ENCODE measurements at places on chromosomes 6 and 20.

GRCh38 chr20:46304852-46305251 lies 3.4 kb downstream of the CDH22 start:
- DNase-seq, result no peak

GRCh38 chr6:168100011-168100802 lies 21.2 kb upstream of the FRMD1 start:
- no peak for DNase-seq

DNA sequence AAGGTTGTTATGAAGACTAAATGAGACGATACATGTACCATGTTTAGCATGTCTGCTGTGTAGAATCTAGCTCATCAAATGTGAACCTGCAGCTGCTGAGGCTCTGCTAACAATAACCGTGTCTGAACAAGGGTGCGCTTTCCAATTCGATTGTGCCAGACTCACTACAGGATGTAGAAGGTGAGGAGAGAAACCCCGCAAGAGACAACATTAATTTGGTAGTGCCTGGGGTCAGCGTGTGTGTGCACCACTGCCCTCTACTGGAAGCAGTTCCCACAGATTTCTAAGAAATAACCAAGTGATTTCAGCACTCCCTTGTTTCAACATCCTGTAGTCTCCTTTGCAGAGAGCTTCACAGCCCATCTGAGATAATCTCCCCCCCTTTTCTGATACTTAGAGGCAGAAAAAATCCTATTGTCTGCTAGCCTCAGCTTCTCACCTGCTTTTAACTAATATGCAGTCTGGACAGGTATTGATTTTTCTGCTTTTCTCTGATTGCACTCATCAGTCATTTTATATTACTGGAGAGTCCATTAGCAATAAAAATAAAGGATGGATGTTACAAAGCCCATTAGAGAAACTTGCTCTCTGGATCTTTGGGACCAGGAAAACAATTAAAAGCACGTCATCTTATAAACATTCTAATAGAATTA lies 96.7 kb upstream of the BACH2 start:
- peak; percentile 48 for DNase-seq

DNA sequence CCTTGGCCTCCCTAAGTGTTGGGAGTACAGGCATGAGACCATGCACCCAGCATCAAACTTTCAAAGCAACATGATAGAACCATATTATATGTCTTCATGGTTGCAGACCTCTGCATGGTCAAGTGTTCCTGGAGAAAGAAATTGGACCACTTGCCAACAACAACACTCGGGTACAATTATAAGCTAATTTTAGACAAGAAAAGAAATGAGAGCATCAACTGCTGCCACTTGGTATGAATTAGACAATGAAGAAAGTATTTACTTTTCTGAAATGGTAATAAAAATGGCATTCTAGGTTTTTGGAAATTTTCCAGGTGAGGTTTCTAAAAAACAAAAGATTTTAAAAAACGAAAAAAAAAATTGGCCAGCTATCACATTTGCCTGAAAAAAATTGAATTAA lies 7.7 kb upstream of the PM20D2 start:
- DNase-seq, result no peak

- no peak for DNase-seq
Observed at GRCh38 chr6:166541366-166541765, 45.1 kb downstream of the RAMACL start.

- DNase-seq, result no peak
Observed at GRCh38 chr6:122753000-122753687, 26.4 kb upstream of the FABP7 start.

GRCh38 chr20:21189761-21190523 lies 64.1 kb downstream of the KIZ start:
- no peak for DNase-seq

DNA sequence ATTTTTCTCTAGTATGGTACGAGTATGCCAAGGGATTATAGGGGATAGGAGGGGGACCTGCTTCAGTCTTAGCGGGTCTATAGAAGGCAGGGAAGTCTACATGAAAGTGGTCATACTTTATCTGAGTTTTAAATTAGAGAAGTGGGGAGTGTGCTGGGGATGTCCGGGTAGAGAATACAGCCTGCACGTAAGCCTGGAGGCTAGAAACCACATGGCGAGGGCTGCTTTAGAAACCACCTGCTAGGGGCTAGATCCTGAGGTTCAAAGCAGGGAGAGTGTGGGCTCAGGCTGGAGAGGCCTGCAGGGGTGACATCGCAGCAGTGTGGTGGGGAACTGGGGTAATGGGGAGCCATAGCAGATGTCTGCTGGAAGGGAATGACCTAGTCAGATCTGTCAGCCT lies 85.2 kb downstream of the VEGFA start:
- DNase-seq, result no peak

DNA sequence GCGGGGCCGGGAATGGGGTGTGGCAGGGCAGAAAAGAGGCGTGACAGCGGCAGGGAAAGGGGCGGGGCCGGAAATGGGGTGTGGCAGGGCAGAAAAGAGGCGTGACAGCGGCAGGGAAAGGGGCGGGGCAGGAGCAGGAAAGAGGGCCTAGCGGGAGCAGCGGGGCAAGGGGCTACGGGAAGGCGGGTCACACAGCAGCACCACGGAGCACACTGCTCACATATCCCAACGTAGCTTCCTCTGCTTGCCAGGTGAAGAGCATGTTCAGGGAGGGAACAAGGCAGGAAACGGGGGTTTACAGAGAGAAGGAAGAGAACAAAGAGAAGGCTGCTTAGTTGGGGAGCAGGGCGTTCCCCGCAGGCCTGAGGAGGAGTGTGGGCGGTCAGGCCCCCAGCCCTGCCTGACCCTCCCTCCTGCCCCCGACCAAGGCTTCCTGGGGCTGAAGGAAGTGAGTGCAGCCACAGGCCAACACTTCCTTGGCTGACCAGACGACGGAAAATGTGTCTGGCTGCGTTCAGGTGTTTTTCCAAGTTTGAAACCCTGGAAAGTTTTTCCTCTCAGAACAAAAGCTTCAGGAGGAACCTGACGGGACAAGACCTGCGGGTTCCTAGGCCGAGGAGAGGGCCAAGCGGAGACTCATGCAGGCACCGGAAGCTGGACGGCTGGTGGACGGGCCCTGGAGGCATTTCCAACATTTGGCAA lies 13.8 kb downstream of the UCKL1 start:
- DNase-seq, result peak; percentile 59

- DNase-seq, result no peak
Observed at GRCh38 chr6:11613336-11613735, 75.8 kb downstream of the TMEM170B start.

GRCh38 chr20:24971376-24972101 lies 21.0 kb downstream of the APMAP start:
- DNase-seq, result no peak

GRCh38 chr6:30591008-30591407 lies 19.8 kb downstream of the ABCF1 start:
- no peak for DNase-seq
